ENCODE measurements at places on chromosomes 2 and 18. TPM values are rescaled to one million over a fixed set of nuclear protein-coding genes. Genes with fewer than 3 reads are reported as not detected.
A peak's percentile ranks its signal among the peaks of the same experiment; 100 is the strongest.

The GKN2 gene
- total RNA-seq: not detected

The RGPD3 gene
- 0.13 TPM for total RNA-seq

The ACADL gene
- 7.8 TPM for total RNA-seq

The ST6GAL2 gene
- not detected for total RNA-seq

- DNase-seq: no peak
Measured at GRCh38 chr2:174607989-174608865, 10.6 kb upstream of the WIPF1 start.

DNA sequence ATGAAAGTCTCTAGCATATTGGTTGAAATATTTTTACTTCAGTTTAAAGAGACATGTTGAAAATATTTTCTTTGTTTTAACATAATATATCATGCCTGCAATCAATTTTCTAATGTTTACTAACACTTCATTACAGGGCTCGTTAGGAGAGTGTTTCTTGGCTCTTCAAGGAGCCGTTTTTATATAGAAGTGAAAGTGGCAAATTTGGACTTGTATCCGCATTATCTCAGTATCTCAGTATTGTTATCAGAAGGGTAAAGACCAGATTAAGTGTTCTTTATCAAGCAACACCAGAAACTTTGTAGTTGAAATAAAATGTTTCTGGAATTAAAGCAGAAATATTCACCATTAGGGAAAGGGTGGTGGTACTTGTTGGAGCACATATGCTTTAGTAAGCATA, 97.8 kb downstream of the BABAM2 start:
- no peak for DNase-seq

DNA sequence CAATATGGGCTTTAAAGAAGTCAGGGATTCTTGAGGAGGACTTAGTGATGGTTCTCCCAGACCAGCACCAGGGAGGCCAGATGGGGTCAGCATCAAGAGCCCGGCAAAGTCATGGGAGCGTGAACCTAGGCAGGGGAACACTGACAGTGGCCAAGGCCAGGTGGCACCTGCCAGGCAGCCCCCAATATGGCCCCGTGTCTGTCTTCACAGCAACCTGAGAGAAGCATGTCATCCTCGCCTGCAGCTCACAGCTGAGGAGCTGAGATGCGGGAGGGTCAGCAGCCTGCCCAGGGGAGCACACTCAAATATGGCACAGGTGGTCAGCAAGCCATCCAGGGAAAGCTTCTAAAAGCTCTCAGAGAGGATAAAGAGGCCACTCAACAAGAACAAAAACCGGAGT, 105.7 kb upstream of the GPC1 start:
- no peak for DNase-seq

DNA sequence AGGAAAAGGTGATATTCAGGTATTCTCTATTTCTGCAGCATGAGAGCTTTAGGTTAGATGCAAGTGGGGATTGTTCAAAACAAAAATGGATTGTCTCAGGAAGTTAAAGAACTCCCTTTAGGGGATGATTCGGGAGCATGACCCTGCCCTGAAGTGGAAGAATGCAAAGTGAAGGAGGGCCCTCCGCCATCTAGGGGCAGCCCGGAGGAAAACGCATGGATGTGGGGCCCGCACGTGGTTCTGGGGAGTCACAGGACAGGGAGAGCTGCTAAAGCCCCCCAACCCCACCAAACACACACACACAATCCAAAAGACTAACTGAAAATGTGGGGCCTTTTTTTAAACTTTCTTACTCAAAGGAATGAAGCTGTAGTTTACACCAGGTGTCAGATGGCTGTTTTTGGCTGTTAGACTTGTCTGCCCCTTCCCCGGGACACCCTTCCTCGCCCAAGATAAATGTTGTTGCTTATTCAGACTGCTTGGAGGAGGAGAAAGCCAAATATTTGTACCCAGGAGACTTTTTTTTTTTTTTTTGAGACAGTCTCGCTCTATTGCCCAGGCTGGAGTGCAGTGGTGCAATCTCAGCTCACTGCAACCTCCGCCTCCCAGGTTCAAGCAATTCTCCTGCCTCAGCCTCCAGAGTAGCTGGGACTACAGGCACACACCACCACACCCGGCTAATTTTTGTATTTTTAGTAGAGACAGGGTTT, 78.8 kb downstream of the HNRNPLL start:
- no peak for DNase-seq

GRCh38 chr18:66646609-66647008, 42.7 kb upstream of the CDH19 start:
- no peak for DNase-seq

DNA sequence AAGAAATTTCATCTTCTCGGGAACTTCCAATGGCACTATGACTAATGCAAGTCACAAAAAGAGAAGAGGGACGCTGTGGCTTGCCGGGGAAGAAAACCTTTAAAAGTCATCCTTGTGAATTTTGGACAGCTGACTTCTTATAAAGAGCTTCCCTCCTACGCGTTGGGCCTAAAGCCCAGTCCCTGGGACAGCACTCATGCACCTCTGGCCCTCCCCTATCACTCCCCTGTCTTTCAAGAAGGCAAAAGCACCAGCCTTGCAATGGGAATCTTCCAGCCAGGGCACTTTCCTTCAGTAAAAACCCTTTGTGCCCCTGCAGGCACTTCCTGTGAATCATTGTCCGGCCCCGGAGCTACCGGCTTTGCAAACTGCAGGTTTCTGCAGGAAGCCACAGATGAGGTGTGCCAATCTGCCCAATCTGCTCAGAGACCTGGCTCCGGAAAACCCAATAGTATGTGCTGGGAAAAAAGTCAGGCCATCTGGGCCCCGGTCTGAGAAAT, 7.1 kb downstream of the MREG start:
- no peak for DNase-seq

DNA sequence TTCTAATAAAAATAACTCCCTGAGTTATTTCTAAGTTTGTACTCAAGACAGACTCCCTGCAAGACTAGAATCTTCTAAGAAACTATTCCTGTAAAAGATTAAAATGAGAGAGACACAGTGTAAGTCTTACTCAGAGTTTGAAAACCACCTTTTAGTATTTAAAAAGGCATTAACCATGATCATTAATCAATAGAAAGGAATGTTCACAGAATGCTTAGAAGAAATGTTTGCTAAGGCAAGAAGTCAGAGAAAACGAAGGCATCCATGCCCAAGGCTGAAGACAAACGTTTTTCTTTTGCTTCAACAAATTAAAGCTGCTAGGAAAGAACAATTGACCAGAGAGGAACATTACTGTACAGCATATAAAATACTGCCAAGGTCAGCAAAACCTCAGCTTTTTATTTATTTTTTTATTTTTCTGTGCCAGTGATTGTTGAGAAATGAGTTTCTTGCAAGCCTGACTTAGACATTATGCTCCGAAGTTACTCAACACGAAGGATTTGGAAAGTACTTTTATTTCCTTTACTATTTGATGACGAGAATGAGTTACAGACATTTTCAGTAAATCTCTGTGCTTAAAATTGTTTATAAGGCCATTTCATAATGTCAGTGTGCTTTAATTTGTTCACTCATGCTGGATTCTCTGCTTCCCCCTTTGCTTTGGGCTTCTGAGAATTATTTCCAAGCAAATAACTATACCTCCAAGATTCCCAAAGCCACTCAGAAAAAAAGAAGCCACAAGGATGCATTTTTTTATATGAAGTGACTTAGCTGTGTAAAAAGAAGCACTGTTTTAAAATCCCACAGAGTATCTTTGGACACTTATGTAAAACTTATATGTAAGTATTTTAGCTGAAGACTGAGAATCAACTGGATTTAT, 20.5 kb downstream of the RND3 start:
- no peak for DNase-seq

DNA sequence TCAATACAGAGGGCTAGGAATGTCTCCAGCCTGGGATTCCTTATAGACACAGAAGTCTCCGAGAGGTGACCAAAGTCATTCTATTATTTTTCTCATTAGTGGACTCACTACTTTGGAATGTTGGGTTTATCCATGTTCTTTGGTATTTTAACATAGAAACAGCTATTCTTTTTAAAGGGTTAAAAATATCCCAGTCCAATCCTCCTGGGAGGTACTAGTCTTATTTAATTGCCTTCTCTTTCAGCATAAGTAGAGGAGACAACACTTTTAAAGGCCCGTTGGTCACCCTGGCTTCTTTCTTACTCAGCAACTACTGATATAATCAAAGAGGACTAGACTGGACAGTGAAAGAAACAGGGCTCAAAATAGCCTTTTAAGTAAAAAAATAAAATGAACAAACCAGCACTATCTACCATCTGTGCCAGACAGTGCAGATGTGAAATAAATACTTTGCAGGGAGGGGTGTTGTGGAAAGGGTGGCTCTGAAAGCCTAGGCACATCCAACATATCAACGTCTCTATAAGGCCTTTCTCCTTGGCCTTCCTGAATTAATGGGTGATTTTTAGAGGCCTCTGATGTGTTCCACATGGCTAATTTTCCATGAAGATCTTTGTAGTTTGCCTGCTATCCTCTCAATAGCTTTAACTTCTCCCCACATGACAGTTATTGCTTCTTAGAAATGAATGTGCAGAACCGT, 334.4 kb upstream of the THUMPD2 start:
- DNase-seq: no peak

DNA sequence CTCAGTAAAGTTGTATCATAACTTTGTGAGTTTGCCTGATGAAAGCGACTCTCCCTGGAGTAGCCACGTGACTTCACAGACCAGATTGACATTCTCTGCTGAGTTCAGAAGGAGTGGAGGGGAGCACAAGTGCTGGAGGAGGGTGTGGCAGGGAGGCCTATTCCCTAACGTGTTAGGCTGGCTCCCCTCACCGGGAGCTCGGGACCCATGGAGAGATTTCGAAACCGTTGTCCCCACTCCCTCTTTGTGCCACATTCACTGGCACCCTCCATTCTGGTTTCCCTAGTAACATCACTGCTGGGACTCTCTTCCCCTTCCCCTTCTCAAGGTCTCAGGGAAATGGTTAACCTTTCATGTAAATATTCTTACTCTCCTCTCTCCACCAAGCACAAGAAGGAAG, 279.9 kb downstream of the ALPK2 start:
- DNase-seq: no peak

DNA sequence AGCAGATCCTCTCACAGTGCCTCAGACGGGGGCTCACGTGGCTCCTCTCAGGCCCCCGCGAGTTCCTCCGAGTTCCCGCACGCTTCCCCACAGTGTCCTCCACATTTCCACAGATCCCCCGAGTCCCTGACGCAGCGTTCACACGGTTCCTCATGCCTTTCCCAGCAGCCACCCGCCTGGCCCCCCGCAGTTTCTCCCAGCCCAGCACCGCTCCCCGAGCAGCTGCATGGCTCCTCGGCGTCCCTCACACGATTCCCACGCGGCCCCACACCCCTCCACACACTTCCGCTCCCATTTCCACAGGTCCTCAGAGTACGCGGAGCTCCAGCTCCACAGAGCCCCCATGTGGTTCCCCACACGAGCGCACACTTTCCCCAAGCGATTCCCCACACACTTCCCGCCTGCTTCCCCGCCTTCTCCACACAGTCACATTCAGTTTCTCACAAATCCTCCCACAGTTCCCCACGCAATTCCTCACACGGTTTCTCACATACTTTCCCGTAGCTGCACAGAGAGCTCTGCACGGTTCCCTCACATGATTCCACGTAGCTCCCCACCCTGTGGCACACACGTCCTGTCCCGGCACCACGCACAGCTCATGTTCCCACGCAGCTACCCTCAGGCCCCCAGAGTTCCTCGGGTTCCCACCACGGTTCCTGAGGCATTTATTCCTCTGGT, 39.9 kb downstream of the KIF1A start:
- no peak for DNase-seq

GRCh38 chr2:15628899-15629855, 37.5 kb downstream of the DDX1 start:
- no peak for DNase-seq

GRCh38 chr2:74845217-74845751, 11.4 kb downstream of the HK2 start:
- DNase-seq: peak; percentile 95

- DNase-seq: no peak
Measured at GRCh38 chr2:214715025-214715424, 94.5 kb downstream of the BARD1 start.

DNA sequence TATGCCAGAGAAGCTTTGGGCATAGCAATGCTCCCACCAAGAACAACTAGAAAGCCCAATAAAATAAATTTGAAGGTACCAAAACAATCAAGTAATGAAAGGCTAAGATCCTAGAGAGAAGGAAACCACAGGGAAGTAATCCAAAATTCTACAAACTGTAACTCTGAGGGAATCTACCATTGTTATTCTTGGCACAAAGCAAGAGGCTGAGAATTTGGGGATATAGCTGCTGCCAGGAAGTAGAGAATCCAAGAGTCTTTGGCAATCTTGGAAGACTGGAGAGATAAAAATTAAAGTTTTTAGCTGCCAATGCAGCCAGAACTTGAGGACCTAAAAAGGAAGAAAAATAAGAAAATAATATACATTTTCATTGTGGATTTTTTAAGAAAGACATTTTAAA, 68.5 kb downstream of the PIGN start:
- no peak for DNase-seq

DNA sequence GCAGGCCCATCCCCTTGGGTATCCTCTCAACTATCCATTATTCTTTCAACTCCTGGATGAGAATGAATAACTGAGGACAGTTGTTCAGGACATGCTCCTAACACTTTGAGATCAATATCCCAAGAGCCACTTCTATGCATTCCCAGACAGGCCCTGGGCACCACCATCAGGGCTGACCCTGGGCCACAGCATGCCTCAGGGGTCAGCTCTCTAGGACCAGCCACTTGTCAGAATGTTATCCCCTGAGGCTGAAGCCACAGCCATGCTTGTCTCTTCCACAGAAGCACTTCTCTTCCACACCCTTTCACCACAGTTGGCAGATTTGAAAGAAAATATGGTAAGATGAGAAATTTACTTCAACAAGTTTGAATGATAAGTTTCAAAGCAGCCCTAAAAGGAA, 28.7 kb downstream of the SLC14A1 start:
- DNase-seq: no peak

DNA sequence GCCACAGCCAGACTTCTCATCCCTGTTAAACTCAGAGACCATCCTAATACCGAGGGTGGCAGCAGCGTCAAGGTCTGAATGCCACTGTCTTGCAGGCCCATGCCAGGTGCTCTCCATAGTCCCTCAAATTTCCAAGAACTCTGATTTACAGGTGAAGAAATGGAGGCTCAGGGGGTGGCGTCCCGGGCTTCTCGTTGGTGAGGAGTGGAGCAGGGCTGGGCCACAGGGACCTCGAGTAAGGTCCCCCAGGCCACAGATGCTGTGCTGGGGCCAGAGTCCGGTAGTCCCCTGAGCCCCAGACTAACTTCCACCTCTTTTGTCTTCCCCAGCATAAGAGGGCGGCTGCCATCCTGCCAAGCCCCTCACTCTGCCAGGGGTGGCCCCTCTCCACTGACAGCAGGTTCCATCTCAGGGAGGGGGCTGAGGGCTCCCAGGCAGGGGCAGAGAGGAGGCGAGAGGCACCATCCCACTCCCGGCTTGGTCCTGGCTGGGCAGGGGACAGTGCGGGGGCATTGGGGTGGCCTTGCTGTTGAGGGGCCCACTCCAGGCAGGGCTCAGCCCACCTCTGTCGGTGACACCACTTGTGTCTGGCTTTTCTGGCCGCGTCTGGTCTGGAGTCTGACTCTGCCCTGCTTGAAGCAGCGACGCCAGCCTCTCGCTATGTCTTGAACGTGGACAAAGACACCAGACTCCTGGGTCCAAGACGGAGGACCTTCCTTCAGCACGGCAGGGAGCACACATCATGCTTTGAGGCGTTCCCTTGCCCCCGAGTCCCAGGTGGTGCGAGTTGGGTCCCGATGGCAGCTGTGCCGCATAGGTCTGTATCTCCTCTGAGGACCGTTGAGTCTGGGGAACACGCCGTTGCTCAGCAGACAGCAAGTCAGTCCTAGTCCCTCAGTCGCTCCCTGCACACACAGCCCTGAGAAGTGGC, 15.9 kb upstream of the KLHL30 start:
- peak; percentile 48 for DNase-seq

GRCh38 chr2:149375801-149376361, 45.5 kb downstream of the LYPD6 start:
- DNase-seq: no peak
